ENCODE measurements at places on chromosomes 5 and 9.

GRCh38 chr5:125823572-125823971, 599.6 kb upstream of the GRAMD2B start:
- no peak for DNase-seq

DNA sequence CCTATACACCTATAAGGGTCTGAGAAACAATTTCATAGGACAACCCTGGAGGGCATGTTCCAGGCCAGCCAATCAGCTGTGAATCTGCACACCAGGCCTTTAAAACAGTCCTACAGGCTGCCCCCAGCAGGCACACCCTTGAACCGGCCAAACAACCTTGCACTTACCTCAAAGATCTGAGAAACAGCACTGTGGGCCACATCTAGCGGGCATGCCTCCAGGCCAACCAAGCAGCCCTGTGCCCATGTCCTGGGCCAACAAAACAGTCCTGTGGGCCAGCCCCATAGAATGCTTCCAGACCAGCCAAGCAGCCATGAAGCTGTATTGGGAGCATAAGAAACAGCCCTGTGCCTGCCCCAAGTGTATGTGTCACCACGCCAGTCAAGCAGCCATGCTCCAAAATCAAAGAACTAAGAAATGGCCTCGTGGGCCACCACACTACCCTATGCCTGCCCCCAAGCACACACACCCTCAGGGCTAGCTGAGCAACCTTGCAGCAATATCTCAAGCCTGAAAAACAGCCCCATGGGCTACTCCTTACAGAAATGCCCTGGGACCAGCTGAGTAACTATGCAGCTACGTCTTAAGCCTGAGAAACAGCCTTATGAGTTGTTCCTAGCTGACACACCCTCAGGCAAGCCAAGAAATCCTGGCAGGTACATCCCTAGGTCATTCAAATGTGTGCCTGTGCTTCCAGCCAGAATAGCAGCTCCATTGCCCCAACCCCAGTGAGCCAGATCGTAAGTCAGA, 2243.8 kb upstream of the C9orf72 start:
- DNase-seq, result no peak

GRCh38 chr9:17536027-17536426, 42.8 kb upstream of the SH3GL2 start:
- DNase-seq, result no peak

DNA sequence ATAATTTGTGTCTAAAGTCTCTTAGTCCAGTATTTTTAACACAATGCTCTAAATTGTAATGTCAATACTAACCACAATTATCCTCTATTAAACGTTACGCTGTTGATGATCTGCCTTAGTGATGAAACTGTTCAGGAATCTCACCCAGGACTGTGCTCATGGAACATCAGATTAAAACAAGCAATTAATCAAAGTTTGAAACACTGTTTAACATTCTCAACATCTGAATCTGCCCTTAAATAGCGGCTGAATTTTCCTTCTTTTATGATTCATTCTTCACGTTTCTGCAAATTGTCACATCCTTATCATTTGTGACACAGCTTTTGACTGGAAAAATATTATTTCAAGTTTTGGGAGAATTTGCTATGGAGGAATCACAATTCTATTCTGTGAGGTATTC, 113.8 kb downstream of the MARCHF11 start:
- no peak for DNase-seq

- DNase-seq, result no peak
These were observed 292.9 kb downstream of the NR3C1 start for GRCh38 chr5:143110591-143110990.

GRCh38 chr5:171221916-171222315, 87.1 kb upstream of the TLX3 start:
- no peak for DNase-seq

DNA sequence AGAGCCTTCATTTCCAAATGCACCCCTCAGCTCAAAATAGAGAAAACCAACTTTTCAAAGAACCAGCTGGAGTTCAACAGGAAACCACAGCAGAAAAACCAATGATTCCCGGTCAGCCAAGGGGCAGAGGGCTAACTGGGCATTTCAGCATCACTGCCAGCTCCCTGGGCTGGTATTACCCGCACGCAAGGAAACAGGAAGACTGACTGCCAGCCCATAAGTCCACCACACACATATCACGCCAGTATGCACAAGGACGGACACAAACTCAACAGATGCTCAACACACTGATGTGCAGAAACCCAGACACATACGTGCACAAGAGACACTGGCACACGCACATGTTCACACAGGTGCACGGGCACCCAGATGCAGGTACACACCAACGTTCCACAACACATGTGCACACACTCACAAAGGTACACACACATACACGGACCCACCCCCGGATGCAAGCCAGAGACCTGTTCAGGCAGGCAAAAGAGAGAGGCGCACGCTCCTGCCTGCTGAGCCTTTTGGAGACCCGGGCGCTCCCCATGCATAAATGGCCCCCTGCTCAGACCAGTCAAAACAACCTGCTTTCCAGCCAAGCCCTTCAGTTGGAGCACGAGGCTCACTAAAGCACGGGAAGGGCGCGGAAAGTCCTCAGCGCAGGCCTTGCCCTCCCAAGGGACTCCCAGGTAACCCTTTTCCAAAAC, 2.1 kb downstream of the ADAMTS2 start:
- DNase-seq, result no peak

- DNase-seq, result no peak
These were observed 598 bp downstream of the RGP1 start for GRCh38 chr9:35749515-35750255.

- DNase-seq, result peak; percentile 68
These were observed 11.7 kb upstream of the OR1J2 start for GRCh38 chr9:122498883-122499288.
